Brain (organoid and tissue), 16 donors: ENCODE measurements at places on chromosomes 3 and 15.
A peak's percentile ranks its signal among the peaks of the same experiment; 100 is the strongest.

DNA sequence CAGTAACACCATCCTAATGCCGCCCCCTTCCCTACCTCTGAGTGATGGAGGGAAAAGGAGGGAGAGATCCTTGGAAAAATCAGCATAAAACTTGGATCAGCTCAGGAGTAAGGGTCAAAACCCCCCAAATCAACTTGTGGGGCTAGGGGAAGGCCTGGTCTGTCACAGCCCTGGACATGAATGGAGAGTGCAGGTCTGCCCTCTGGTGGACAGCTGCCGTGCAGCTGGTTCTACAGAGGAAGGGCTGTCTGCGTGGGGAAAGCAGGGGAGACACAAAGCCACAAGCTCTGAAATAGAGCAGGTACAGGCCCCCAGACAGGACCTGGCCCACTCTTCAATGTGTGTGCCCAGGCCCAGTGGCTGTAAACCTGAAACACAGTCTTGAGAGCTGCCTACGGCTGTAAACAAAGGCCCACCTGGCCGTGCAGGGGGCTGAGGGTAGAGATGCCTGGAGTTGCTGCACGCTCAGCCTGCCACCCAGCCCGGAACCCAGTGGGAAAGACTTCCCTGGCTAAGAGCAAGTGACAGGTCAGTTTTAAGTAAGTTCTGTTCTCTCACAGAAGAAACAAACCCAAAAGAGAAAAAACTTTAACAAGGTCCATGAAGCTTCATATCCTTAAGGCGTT, 16.4 kb downstream of the CLK3 start:
- peak; percentile 75 for DNase-seq

DNA sequence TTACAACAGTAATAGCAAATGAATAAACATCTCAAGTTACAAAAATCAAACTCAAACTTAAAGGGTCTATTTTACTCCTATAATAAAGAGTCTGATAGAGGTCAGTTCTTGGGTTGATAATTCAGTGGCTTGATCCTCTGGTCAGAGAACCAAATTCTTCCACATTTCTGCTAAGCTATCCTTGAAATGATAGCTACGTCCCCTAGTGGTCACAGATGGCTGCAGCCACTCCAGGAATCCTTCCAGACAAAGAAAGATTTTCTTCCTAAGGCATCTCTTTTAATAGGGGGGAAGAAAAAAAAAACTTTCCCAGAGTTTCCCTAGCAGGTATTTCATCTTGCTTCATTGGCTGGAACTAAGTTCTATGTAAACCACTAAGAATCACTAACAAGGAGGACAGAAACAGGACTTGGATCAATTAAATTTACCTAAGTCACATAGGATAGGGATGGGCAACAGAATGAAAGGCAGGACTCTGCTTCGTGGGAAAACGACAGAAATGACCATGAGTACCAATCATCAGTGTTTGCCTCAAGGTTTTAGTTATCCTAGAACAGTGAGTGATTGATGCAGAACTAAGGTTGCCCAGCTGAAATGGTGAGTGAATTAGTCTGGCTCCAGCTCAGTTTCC, 160.7 kb downstream of the STAC start:
- DNase-seq = no peak

GRCh38 chr3:45690336-45691035, 1.3 kb downstream of the SACM1L start:
- peak; percentile 11 for DNase-seq

DNA sequence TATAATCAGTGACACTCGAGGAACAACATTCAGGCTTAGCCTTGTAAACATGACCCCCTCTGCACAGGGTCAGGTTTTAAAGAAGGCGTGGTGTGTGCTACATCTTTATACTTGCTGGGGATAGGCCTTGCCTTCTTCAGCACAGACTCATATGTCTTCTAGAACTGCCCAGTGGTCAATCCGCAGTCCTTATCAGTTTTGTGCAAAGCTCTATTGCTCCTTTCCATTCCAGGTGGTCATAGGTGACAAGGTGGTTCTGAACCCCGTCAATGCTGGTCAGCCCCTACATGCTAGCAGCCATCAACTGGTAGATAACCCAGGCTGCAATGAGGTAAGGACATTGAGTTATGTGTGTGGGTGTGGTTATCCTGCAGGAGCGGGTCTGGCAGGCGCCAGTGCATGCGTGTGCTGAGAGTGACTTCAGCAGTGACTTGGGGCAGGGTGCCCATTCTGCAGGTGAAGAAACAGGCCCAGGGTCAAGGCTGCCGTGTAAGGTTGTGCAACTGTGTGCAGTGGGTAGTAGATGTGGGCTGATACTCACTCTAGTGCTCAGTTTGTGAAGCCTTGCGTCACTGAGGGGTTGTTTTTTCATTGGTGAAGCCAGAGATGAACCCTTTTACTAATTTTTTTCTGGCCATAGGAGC, 150.9 kb downstream of the ITPR1 start:
- DNase-seq = no peak

DNA sequence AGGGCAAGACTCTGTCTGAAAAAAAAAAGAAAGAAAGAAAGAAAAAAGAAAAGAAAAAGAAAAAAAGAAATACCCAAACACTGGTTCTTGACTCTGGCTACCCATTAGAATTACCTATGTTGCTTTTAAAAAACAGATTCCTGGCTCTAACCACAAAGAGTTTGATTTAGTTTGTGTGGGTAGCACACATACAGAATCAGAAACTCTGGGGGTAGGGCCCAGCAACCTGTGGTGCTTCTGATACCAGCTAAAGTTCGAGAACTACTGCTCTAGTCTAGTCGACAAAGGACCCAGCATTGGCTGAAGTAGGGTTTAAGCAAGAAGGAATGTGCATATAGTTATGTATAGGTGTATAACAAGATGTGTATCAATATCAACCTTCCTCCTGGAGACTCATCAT, 392.7 kb downstream of the EFHB start:
- DNase-seq = no peak

GRCh38 chr15:81411051-81411450, 37.0 kb upstream of the TMC3 start:
- DNase-seq = peak; percentile 71
